Cardiac muscle cell (in vitro differentiated cells and primary cell): ENCODE measurements at places on chromosomes 2 and 18.

- peak; percentile 65 for DNase-seq
Observed at GRCh38 chr2:168691221-168691620, 111.2 kb upstream of the NOSTRIN start.

- DNase-seq = no peak
Observed at GRCh38 chr18:78473563-78473962, 506.1 kb upstream of the SALL3 start.

GRCh38 chr2:144198116-144198515, 321.8 kb downstream of the ZEB2 start:
- no peak for DNase-seq

DNA sequence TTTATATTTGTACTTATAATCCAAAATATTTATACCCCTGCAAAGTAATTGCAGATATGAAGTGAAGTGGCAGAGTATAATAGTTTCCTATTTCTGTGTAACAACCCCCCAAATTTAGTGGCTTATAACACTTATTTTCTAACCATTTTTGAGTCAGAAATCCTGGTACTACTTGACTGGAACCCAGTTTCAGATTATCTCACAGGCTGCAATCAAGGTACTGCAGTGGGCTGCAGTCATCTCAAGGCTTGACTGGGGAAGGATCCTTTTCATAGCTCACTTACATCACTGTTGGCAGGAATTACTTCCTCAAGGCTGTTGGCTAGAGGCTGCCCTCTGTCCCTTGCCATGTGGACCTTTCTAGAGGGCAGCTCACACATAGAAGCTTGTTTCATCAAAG, 558.2 kb upstream of the PKDCC start:
- no peak for DNase-seq

- DNase-seq = peak; percentile 20
Observed at GRCh38 chr2:53498210-53498609, 269.4 kb upstream of the CHAC2 start.

DNA sequence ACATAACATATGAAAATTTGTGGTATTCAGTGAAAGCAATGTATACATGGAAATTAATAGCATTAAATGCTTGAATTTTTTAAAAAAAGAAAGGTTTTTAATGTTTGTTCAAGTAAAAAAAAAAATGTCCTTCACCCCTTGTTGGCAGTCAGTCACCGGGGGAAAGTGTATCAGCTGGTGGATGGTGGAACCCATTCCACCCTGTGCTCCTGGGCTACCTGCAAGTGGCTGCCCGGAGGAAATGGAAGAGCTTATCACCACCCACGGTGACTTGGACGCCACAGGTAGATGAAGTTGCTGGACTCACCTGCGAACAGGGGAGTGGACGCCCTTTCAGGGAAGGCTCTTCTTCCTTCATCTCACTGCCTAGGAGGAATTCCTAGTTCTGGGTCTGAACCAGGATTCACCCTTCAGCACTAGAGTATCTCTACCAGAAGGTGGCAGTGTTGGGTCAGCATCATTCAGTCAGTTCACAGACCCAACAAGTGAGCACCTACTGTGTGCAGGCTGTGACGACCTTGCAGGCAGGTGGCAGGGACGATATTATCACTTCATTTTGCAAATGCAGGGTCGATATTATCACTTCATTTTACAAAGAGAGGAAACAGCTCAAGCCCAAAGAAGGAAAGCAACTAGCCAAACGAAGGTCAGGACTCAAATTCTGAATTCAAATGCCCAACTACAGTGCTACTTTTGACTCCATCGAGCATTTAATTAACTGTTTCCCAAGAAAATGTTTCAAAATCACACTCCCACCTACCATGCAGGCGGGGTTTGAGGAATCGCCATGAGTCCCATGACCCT, 35.8 kb downstream of the CIB4 start:
- DNase-seq = peak; percentile 76
